ENCODE measurements at places on chromosomes 12 and 14.
A peak's percentile ranks its signal among the peaks of the same experiment; 100 is the strongest.

GRCh38 chr12:26520109-26520508 lies 312.9 kb downstream of the ITPR2 start:
- no peak for DNase-seq

DNA sequence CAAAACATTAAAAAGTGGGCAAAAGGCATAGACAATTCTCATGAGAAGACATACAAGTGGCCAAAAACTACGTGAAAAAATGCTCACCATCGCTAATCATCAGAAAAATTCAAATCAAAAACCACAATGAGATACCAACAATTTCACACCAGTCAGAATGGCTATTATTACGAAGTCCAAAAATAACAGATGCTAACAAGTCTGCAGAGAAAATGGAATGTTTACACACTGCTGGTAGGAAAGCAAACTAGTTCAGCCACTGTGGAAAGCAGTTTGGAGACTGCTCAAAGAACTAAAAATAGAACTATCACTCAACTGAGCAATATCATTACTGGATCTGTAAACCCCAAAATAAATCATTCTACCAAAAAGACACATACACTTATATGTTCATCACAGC lies 76.2 kb downstream of the PRKD1 start:
- DNase-seq = no peak

DNA sequence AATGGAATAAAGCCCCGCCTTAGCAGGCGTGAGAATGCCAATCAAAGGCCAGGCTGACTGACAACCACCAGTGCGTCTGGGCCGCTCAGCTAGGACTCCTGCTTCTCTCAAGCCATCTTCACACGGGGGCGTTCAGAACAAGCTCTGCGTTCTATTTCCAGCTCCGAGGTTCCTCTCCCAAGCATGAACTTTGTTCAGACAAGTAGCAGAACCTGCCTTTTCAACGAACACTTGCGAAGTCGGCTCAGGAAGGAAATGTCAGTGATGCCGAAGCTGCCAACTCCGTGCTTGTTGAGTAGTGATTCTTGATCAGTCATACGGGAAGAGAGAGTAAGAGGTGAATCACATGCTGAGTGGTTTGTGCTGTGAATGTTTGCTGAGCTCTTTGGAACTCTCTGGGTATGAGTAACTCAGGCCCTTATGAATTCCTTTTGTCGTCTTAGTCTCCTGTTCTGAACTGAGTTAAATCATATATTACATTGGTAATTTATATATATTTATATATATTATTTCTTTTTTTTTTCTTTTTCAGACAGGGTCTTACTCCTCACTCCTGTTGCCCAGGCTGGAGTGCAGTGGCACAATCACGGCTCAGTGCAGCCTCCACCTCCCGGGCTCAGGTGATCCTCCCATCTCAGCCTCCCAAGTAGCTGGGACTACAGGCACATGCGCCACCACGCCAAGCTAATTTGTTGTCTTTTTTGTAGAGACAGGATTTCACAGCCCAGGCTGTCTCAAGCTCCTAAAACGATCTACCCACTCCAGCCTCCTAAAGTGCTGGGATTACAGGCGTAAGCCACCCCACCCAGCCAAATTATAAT lies 29.4 kb upstream of the BCL7A start:
- DNase-seq = no peak

DNA sequence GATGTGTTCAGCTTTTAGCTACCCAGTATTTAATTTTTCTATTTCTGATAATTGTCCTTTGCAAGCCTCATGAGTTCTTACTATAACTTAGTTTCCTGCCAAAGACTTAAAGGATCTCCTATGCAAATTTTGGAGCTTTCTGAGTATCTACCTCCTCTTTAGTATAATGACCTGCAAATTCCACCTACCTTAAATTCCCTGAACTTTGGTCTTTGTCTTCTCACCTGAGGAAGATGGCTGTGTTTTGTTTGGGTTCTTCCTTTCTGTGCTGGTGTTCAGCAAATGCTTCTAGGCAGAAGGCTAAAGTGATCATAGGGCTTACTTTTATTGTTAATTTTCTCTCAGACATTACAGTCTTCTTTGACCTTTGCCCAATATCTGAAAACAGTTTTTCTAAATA lies 142.8 kb downstream of the FUT8 start:
- no peak for DNase-seq

- no peak for DNase-seq
Measured at GRCh38 chr14:93921001-93921806, 5.9 kb upstream of the FAM181A start.

DNA sequence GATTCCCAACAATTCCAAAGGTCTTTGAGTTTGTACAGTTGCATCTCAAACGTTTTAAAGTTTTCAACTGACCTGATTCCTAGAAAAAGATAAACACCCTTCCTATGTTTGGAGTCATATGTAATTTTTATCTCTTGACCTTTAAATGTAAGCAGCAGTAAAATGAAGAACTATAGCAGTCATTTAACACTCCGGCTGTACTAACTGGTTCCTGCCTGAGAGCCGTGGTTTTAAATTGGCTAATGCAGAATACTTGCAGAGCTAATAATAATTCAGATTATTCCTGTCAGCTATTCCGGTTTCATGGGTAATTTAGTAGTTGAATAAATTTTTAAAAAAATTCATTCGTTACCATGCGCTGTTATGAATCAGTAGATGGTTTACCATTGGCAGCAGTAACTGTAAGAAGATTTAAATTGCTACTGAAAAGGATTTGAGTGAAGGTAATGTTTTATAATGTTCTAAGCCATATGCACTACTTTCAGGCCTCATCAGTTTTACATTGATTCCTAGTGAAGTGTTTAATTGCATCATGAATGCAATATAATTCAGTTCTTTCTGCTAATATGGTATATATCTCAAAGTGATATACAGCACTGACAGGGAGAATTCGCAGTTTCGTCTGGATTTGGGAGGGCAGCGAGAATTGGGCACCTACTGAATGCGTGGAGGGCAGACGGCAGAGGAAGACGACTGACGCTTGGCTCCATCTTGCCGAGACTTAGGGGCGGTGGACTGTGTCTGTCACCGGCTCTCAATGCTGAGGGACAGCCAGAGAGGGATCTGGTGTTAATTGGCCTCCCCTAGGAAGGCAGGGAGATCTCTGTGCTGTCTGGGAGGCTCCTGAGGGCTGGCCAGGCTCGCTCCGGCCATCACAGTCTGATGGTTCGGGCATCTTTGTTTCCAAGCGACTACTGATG lies 217.7 kb downstream of the PHETA1 start:
- DNase-seq = no peak

DNA sequence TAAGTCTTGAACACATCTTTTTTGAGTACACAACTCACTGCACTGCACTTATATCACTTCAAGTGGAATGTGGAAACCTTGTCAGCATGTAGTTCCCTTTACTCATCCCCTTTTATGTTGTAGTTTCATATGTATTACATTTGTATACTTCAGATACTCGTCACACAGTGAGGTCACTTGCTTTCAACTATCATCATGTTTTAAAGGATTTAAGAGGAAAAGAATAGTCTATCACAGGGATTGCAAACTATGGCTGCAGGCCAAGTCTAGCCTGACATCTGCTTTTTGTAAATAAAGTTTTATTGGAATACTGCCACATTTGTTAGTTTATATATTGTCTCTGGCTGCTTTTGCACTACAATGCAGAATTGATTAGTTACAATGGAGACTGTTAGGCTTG lies 24.3 kb downstream of the CNOT2 start:
- DNase-seq = no peak

DNA sequence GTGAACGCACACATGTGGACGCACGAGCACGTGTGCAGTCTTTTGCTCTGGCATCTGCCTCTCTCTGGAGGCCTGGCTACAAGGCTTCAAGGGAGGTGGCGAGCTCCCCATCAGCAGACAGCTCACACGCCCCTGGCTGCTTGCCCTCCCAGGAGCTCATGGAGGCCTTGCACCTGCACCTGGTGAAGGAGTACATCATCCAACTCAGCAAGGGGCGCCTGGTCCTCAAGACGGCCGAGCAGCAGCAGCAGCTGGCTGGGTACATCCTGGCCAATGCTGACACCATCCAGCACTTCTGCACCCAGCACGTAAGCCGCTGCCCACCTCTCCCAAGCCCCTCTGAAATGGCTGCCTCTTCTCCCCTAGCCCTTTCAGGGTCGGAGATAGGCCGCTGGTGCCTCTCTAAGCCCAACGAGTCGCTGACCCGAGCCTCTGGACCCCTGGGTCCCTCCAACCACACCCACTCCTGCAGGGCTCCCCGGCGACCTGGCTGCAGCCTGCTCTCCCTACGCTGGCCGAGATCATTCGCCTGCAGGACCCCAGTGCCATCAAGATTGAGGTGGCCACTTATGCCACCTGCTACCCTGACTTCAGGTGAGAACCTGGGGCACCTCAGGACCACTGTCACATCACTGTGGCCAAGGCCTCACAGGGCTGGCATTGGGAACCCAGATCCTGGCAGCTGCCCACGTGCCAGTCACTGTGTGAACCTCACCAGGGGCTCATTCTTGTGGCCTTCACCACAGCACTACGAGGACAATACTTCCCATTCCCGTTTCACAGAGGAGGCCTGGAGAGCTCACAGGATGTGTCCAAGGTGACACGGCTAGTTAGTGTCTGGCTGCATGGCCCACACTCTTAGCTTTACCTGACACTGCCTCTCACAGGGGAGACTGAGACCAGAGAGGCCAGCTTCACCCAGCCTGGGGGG lies 10.2 kb downstream of the TNFAIP2 start:
- DNase-seq = no peak

- DNase-seq = peak; percentile 81
Measured at GRCh38 chr12:53499266-53500141, at the start of gene MAP3K12. MAP3K12 (minus strand) TSS chr12:53499458; CDS start chr12:53487391, 12,067 bp downstream.

DNA sequence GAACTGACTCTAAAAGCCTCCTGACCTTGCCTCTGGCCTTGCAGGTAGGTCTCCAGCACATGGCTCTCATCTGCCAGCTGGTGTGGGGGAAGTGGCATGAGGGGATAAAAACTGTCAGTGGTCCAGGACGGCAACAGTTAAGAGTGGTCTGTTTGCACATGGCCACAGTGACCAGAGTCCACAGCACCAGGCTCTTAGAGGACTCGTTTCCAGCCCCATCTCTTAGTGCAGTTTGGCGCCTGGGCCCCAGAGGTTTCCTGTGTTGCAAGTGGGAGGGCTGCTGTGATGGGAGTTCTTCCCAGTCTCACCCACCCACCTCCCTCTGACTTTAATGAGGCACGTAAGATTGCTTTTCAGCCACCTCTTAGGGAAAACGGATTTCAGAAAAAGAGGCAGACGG lies 37.0 kb downstream of the APPL2 start:
- DNase-seq = no peak

DNA sequence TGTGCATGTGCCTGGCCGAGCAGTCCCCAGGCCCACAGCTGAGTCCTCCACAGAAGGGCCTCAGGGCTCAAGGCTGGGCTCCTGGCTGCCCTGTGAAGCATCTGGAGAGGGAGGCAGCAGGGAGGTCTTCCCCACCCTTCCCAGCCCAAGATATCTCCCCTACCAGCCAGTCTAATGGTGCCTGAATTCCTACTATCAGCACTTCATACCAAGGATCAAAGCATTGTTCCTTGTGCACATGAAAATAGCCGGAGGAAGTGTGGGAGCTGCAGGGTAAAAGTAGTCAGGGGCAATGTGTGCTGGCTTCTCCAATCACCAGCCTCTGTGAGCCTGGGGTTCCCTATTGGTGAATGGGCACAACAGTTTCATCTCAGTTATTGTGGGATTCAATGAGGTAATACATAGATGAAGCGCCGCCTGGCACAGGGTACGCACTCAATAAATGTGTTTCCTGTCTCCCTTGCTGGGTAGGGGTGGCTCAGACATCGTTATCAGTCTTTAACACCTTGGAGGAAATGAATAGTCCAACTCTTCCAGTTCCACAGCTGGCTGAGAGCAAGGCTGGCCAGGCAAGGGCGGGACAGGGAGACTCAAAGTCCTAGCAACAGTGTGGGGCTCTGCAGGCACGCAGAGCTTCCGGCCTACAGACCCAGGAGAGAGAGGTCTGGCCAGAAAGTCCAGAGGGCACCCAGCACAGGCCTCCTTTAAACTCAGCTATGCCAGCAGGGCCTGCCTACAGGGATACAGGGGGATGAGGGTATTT lies 39.1 kb upstream of the PNMA1 start:
- DNase-seq = peak; percentile 56

GRCh38 chr12:28313631-28314030 lies 123.4 kb downstream of the CCDC91 start:
- no peak for DNase-seq

DNA sequence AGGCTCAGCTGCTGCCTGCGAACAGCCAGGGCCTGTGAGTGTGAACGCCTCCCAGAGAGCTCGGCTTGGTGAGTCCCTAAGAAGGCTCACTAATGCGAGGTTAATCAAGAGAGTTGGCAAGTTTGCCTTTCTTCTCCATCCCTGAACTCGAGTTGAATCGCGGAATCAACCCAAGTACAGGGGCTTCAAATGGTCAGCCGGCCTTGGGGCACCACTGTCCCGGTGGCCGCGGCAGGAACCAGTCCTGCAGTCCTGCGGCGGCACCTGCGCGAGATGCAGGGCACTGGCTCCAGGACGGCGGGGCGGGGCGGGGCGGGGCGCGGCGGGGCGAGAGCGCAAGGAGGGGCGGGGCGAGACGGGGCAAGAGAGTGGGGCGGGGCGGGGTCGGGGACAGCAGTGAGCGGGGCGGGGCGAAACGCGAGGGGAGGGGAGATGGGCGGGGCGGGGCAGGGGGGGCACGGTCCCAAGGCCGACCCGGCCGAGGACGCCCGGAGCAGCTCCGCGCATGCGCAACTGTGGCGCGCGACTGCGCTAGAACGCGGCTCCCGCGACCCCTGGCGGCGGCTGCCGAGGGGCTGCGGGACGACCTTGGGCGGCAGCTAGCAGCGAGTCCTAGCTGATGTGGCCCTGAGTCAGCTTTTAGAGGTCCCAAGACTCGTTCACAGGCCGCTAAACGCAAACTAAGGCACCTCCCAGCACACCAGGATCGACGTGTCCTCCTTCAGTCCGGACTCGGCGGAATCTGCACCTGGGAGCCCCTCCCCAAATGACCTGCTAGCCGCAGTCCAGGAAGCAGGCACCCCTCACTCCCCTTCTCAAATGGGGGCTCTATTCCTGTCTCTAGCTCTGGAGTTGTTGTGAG lies 58.0 kb downstream of the TTC7B start:
- DNase-seq = peak; percentile 94

DNA sequence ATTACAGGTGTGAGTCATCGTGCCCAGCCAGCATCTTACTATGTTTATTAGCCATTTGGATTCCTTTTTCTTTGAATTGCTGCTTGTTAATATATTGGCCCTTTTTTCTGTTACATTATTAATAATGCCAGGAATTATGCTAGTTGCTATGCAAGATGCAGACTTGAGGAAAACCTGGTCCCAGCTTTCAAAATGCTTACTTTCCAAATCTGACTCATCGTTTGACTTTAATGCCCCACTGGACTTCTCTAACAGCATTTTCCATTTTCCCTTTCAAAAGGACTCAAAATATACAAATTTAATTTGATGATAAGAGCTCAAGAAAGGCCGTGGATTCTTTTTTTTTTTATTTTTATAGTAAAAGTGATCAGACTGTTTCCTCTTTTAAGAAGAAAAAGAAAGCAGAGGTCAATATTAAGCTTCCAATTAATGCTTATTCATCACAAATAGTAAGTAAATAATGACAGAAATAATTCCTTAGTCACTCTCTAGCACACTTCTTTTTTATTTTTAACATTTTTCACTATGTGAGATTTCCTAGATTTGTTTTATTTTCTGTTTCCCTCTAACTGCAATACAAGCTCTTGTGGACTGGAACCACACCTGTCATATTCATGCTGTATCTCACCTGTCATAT lies 146.1 kb upstream of the FGD4 start:
- DNase-seq = no peak

- no peak for DNase-seq
Measured at GRCh38 chr12:5333096-5333495, 98.8 kb upstream of the NTF3 start.

- DNase-seq = no peak
Measured at GRCh38 chr12:80233926-80234325, 134.6 kb downstream of the OTOGL start.

Measured in natural killer cell treated with Interleukin-12 subunit alpha and Interleukin-12 subunit beta and Interleukin-15 and Interleukin-18, amount 100 ng/mL, for 72 hours (primary cell).